Nucleus accumbens (tissue), 56 donors: ENCODE measurements at places on chromosomes 5 and 9.

DNA sequence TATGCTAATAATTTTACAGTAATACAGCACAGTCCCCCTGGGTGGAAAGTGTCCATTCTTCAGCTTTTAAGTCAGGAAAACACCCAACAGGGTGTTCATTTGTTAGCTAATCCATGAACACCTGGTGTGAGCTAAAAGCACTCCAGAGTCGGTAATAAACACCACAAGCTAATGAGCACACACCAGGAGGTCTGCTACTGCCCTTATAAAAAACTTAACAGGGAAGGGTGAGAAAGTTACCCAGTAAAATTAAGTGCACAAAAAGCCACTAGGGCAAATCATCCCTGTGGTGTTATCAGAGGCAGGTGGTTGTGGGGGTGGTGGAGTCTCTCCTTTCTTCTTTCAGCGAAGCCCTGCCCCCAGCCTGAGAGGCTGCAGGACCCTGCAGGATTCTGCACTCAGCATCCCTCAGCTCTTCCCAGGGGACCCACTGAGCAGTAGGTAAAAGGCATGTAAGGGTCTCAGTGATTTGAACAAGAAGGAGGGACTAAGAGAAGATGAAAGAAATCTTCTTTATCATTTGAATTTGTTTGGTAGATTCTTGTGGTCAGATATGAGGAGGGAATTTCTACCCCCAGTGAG, 14.4 kb downstream of the GDNF start:
- DNase-seq: no peak

- DNase-seq: no peak
Observed at GRCh38 chr9:137449081-137449844, 8.1 kb upstream of the ENTPD8 start.

- no peak for DNase-seq
Observed at GRCh38 chr5:116436674-116437350, 137.8 kb downstream of the SEMA6A start.

DNA sequence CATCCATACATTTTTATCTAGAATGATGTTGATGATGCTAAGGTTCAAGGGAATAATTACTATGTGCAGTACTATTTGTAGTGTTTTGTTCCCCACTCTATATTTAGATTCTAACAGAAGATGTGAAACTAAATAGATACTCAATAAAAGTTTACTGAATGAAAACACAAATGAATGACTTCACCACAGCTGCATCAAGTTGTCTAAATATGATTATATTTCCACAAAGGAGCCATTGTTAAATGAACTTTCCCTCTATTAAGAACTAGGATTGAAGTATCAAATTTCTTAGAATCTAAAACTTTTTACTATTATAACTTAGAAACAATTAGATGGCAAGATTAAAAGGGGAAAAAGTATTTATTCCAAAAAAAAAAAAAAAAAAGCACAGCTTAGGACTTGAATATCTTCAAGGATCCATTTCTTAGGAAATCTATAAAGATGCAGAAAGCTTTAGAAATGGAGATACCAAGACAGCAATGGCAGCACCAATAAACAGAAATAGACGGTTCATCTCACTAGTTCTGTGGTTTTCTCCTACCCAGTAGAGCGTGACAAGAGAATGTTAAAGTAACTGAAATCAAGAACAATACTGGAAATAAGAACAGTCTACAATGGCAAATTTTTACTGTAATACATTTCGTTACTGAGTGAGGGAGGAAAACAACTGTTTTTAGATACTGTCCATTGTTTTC, 347.6 kb downstream of the EBF1 start:
- no peak for DNase-seq

DNA sequence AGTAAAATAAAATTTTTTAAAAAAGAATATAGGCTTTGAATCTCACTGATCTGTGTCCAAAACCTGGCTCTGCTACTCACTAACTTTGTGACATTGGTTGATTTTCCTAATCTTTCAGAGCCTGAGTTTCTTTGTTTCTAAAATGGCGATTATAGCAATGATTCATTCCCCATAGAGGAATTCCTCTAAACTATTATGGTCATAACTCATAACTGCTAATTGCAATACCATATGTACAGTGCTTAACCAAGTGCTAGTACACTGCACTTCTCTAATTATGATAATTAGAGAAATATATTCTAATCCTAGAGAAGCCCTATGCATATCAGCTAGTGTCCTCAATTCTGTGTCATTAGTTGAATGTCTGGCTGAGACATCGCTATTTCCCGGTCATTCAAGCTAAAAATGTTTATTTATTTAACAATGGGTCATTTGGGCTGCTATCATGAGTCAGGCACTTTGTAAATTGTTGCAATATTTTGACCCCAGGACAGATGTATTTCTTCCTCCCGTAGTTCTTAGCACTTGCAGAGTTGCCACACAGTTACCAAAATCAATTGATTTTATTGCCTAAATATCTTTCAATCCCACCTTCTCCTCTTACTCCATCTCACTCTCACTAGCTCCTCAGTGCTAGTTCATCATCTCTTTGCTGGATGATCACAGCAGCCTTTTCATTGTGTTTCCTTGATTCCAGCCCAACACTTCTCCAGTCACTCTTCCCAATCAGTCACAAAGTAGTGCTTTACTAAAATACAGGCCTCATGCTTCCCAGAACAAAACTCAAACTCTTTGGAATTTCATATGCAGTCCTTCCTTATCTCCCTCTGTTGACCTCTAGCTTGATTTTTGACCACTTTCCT, 200.9 kb upstream of the PAPPA start:
- no peak for DNase-seq

- DNase-seq: no peak
Observed at GRCh38 chr5:1490376-1490775, 33.4 kb downstream of the LPCAT1 start.

DNA sequence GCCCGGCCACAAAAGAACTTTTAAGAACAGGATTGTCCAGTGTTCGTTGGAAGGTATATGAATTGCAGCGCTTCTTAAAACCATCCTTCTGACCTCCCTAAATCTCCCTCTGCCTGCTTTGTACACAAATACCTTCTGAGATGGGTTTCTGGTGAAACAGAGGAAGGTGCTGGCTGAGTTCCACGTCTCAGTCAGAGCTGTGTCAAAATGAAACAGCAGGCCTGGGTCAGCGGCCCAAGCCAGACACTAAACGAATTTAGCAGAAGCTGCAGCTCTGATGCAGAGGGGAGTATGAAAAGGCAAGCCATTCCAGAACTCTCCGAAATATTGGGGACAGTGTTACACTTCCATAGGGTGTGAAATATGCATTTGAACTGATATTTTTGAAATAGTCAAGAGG, 37.8 kb upstream of the CRB2 start:
- no peak for DNase-seq

GRCh38 chr5:55618318-55618717, 83.6 kb upstream of the PLPP1 start:
- no peak for DNase-seq

DNA sequence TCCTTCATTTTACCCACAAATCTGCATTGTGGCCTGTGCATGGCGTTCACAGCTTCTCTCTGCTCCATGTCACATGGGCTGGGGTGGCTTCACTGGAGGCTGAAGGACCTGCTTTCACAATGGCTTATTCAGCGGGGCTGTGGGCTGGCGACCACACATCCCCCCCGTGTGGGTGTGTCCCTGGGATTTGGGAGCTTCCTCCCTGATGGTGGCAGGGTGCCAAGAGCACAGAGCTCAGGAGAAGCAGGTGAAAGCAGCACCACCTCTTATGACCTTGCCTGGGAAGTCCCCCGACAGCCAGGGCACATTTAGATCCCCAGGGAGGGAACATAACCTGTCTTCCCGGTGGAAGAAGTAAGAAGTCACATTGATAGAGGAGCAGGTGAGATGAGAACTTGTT, 5.0 kb upstream of the MED10 start:
- no peak for DNase-seq

DNA sequence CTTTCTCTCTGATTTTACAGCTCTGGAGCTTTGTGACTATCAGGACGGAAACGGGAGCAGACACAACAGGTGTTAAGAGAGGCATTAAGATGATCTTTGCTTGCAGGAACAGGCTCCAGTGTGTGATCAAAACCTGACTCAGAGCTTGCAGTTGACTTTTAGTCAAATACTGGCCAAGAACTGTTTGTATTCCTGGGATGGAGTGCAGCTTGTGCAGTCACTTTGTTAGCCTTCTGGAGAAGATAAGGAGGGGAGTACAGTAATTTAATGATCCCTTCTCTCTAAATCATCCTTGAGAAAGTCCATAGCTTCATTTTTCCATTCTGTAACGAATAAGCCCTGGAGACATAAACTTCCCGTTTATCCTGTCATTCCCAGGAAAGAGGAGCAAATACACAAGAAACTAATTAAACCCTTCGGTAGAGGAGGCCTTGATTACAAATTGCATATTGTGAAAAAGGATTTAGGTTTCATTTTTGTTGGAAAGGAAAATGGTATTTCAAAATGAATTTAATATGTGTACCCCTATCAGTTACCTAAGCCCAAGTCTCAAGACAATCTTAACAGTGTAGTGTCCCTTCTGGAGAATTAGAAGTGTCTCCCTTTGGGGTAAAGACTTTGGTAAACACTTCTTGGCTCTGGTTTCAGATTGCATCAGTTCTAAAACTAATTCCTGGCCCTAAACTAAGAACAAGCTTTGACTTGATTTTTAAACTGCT, 3.1 kb upstream of the STOM start:
- no peak for DNase-seq

- DNase-seq: no peak
Observed at GRCh38 chr5:169946743-169947295, 33.5 kb downstream of the INSYN2B start.

- DNase-seq: no peak
Observed at GRCh38 chr9:121450241-121450640, 49.4 kb downstream of the GGTA1 start.

- DNase-seq: no peak
Observed at GRCh38 chr9:94903961-94904421, 177.5 kb downstream of the AOPEP start.

DNA sequence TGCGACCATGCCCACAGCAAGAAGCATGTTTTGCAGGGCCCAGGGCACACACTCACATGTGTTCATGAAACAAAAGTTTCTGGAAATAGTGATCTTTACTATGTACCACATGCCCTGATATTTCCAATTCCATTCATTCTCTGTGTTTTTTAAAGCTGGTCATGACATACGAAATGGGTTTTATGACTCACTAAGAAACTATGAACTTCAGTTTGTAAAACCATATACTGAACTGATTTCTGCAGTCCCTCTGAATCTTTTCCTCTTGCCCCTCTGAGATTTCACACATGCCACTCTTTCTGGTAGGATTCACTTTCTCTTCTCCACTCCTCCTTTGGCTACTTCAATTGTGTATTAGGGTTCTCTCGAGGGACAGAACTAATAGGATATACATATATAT, 416.1 kb upstream of the TRPC7 start:
- no peak for DNase-seq

- DNase-seq: no peak
Observed at GRCh38 chr9:130110166-130110565, 56.5 kb downstream of the GPR107 start.

DNA sequence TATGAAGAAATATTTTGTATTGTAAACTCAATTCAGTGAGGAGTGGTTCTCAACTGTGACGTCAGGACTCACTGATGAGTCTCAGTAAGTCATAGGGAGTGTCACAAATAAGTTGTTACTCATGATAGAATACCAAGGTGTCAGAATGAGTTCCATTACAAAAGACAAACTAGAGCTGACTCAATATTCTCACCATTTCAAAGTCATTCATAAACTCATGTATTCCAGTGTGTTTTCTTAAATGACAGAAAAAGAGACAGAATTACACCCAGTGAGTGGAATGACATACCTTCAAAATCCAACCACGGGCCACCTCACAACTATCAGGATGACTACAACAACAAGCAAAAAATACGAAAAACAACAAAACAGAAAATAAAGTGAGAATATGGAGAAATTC, 321.5 kb downstream of the ENC1 start:
- DNase-seq: no peak

GRCh38 chr5:108858959-108859358, 111.3 kb downstream of the FER start:
- no peak for DNase-seq

GRCh38 chr5:54476682-54477081, 21.2 kb downstream of the HSPB3 start:
- DNase-seq: no peak

GRCh38 chr5:127849891-127850290, 146.7 kb downstream of the CCDC192 start:
- DNase-seq: no peak

DNA sequence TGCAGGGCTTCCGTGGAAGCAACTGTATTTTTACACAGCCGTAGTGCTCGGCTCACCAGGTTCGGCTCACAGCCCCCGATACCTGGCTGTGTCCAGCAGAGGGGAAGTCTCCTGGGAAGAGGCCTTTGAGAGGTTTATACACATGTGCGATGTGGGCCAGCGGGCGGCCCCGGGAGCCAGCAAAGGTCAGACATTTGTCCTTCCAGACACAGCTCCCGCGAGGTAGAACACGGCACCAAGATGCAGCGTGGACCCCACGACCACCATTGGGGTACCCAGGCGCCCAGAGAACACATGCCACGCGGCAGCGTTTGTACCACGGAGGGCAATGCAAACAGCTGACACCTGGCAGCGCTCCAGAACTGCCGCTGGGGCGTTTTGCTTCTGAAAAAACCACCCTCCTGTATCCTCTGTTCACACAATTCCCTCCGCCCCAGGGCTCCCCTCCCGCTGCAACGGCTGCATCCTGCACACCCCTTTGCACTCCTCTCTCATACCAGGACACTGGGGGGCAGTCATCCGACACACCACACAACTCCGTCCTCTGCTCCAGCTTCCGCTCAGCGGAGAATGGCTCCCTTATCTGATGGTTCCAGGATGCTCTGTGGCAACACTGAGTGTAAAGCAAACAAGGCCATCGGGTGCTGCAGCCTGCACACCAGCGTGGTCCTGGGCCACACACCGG, 235.3 kb downstream of the SYK start:
- peak; percentile 65 for DNase-seq

- no peak for DNase-seq
Observed at GRCh38 chr5:39520232-39520572, 95.4 kb upstream of the DAB2 start.

- no peak for DNase-seq
Observed at GRCh38 chr5:37709020-37709419, 130.8 kb downstream of the GDNF start.

DNA sequence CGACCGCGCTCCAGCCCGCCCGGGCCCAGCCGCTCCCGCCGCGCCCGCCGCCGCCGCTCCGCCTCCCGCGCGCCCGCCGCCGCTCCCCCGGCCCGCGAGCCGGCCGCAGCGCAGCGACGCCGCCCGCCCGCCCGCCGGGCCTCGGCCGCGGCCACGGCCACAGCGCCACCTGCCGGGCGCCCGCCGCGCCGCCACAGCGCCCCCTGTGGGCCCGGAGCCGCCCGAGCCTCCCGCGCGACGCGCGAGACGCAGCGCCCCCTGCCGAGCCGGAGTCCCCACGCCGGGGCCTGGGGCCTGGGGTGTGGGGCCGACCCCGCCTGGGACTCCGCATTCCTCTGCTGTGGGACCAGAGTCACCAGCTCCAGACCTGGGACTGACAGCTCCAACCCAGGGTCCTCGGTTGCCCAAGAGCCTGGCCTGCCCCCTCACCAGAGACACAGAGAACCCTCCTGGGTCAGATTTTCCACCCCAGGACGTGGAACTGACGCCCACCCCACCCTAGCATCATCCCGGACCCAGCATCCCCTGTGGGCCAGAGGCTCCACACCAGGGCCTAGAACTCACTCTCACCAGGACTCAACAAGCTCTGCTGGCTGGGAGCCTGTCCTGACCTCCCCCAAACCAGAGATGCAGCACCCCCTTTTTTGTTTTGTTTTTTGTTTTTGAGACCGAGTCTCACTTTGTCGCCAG, at the start of gene RAPGEF1:
RAPGEF1 (minus strand) TSS at position 118 of the 690 bp plus-strand sequence. CDS start 246 bp downstream, outside the sequence.
- DNase-seq: peak; percentile 45
